Ascending aorta (tissue), 2 donors: ENCODE measurements at places on chromosomes 4 and X.

GRCh38 chr4:66556651-66557278, 886.5 kb upstream of the EPHA5 start:
- DNase-seq = no peak

DNA sequence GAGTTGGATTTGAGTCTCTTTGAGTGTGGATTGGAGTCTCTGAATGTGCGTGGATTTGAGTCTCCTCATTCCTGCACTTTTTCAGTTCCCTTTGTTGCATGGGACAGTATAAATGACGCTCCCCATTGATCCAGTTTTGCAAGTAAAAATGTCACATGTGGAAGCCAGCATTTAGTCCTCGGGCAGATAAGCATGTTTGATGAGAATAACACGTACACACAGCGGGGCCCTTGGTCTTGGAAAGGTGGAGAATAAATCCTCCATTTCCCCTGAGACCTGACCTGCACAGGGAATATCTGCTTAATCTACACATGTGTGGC, 8.1 kb downstream of the P2RY8 start:
- DNase-seq = no peak

DNA sequence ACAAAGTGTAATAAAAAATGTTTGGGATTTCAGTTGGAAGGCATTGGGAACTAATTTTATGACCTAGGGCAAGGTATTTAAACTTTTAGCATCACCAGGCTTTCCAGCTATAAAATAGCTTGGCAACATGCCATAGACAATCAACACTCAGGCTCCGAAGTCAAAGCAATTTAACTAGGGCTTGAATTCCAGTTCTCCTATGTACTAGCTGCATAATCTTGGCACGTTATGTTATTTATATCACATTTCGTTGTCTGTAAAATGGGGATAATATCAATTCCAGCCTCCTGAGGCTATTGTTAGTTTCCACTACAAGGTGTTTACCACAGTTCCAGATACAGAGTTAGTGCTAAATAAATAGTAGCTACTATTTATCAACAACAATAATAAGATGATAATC, 78.8 kb downstream of the DMD start:
- DNase-seq = no peak

DNA sequence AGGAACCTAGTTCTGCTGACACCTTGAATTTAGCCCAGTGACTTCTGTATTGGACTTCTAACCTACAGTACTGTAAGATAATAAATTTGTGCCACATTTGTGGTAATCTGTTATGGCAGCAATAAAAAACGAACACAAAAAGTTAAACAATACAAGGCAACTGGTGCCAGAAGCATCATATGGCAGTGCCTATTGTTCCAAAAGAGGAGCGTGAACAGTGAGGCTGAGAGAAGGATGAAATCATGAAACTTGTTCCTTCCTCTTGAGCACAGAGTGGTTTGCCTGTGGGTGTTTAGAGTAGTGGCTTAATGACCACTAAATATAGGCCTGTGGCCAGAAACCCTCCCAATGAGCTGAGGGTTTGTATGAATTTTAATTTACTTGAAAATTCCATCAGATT, 69.7 kb upstream of the PGRMC2 start:
- DNase-seq = no peak
